Fibroblast of villous mesenchyme (primary cell): ENCODE measurements at places on chromosomes 1 and 21.

DNA sequence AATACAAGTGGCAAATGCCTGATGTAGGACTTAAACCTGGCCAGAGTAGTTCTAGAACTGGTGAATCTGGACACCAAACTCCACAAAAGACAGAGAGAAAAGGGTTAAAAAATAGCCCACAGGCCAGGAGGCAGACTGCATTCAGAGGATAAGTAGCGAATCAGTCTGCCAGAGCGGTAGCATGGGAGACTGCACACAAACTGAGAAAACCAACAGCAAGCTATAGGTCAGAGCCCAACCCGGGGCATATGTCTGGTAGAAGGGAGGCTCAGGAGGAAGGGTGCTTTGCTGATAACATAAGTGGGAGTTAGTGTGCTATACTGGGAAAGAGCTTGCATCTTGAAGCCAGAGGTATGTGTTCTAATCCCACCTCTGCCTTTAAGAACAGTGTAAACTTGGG, 4.0 kb downstream of the LRRC53 start:
- DNase-seq = no peak

DNA sequence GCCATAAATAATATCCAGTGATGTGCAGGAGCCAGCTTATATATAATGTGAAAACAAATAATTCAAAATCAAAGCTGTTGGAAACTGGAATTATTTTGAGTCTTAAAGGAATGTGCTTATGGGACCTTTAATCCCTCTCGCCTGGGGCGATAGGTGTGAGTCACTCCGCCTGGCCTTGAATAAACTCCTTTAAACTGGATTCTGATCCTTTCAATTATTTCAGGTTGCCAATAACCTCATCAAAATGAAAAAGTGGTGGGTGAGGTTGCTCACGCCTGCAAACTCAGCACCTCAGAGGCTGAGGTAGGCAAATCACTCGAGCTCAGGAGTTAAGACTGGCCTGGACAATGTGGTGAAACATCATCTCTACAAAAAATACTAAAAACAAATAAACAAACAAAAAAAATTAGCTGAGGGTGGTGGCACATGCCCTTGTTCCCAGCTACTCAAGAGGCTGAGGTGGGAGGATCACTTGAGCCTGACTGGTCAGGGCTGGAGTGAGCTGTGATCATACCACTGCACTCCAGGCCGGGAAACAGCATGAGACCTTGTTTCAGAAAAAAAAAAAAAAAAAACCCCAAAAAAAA, 11.4 kb upstream of the SLC2A5 start:
- peak; percentile 65 for DNase-seq

DNA sequence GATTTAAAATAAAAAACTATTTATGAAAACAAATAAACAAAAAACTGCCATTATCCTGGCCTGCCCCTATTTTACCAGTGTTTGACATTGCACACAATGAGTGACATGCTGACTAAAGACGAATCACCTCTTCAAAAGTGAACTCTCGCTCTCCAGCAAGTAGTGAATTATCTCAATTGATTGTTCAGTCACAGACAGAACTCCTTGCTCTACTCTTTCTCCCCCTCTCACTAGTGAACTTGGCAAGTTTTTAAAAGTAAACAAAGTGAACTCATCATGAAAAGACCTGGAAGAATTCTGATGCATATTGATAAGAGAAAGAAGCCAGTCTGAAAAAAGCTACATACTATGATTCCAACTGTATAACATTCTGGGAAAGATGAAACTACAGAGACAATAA, 4.7 kb upstream of the C1orf52 start:
- DNase-seq = no peak

DNA sequence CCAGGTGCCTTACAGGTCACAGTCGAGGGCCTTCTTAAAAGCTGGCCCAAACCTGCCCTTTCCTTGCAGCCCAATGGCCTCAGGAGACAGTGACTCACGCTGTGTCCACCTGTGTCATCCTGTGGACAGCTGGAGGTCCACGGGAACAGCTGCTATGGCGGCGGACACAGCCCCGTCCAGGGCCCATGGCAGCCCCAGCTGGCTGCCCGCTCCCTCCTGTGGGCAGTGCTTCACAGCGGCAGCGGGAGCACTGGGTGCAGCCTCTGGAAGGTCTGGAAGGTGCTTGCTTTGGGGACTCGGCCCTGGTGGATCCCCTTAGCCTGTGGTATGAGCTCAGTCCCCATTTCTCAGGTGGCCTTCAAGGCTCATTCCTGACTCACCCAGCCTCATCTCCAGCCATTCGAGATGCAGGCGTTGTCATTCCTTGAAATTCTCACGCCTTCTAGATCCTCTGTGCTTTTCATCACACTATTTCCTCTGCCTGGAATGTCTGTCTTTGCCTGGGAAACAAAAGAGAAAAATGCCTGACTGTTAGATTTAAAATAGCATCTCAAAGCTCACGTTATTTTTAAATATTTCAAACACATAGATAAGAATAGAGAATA, 86.8 kb downstream of the KIF26B start:
- DNase-seq = no peak

DNA sequence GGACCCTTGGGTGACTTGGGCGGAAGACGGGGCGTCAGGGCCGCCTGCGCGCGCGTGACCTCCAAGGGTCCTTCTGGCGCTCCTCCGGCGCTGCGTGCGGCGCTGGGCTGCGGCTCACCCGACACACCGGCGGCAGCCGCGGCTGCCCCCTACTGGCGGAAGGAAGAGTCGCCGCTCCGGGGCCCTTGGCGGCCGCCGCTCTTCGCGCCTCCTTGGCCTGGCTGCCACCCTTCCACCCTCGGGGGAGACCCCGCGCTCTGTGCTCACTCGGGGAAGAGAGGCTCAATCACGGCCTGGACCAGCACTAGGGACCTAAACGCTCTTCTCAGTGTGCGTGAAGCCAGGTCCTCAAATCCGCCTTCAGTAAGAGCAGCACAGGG, 89.7 kb downstream of the DMRTA2 start:
- DNase-seq = peak; percentile 24

DNA sequence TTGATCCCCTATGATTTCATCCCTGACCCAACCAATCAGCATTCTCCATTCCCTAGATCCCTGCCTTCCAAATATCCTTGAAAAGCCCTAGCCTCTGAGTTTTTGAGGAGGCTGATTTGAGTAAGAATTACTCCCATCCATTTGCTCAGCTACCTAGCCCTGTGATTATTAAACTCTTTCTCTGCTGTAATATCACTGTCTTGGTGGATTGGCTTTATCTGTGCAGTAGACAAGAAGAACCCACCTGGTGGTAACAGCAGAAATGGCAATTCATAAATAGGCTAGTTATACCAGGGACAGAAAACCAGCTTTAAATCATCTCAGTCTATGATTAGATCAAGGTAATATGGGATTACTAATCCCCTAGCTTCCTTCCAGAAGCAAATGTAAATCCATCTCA, 13.0 kb downstream of the IL20 start:
- no peak for DNase-seq

GRCh38 chr21:18467715-18468114, 64.1 kb upstream of the TMPRSS15 start:
- no peak for DNase-seq

- peak; percentile 21 for DNase-seq
Observed at GRCh38 chr1:86993269-86993985, 79.0 kb downstream of the HS2ST1 start.

- DNase-seq = no peak
Observed at GRCh38 chr1:48089356-48089891, 92.2 kb upstream of the TRABD2B start.

DNA sequence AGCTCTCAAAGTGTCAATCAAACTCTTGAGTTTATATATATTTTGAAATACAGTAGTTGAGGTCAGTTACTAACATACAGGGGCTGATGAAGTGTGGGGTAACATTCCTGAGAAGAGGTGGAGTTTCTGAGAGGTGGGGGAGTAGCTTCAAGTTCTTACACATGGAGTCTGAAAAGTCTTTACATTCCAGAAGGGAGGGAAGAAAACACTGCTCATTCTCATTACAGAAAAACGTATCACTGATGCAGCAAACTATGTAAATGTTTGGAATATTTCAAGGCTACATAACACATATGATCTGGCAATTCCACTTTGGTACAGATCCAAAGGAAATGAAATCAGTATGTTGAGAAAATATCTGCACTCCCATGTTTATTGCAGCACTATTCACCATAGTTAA, 1065.8 kb upstream of the B3GALT2 start:
- no peak for DNase-seq
